ENCODE measurements at places on chromosomes 5 and 9.

DNA sequence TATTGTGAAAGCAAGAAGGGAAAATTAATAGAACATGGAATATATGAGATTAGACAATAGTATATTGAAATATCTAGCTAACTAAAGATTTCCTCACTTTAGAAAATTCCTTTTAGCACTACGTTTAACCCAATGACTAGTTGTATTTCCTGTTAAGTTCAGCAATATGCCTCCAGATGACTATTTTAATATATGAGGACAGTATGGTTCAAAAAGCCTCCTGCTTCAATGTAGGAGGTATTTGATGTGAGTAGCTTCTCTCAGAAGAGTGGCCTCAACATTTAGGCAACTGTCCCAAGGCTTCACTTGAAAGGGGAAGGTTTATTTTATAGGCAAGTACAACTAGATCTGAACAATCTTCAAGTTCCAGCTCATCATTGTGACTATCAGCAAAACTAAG lies 2.0 kb upstream of the MEF2C start:
- DNase-seq: no peak

GRCh38 chr5:149747141-149747832 lies 17.2 kb downstream of the PPARGC1B start:
- DNase-seq: no peak

GRCh38 chr5:123813937-123814624 lies 302.1 kb downstream of the CSNK1G3 start:
- no peak for DNase-seq

DNA sequence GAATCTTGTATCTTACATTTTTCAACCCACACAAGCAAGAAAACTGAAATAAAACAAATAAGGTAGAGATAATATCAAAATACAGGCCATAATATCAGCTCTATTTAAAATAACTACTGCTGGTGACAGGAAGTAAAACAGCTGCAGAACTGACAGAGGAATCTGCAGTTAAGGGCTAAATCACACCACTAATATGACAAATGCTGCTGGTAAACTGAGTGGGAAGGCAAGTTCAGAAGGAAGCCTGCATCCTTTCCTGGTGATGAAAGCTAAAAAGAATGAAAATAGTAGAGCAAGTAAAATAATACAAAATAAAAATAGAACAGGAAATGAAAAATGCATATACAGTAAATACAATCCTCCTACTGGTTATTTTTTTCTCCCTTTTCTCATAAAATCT lies 1293.7 kb upstream of the C9orf72 start:
- no peak for DNase-seq

- no peak for DNase-seq
These were observed 31.3 kb upstream of the SMU1 start for GRCh38 chr9:33107762-33108161.

DNA sequence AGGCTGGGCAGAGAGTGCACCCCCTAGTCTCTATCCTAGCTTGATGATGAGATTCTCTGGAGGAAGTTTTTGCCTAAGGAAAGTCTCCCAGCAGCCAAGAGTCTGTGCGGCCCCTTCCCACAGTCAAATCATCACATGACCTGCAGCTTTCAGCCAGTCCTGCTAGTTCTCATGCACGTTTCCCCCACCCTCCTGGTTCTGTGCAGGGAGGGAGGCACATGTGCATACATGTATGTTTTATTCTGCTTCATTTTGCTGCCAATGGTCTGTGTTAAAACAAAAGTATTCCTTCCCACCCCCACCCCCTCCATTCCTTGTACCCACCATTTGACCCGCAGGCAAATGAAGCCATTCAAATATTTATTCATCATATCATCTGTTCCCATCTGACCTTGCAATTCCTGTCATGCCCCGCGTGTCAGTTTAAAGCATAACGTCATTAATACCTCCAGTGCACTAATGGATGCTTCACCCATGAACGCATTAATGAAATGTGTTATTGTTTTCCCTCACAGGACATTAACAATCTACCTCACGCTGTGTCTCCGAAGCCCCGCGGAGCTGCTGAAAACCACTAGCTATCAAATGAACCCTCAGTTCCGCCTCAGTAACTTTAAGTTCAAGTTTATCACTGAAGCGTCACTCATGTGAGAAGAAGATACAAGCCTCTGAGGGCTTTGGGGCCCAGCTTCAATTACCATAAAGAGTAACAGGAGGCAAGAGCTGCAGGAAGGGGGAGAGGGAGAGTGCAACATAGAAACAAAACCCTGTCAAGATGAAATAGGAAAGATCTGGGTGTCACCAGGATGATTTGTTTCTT lies 139.6 kb downstream of the RASEF start:
- no peak for DNase-seq

DNA sequence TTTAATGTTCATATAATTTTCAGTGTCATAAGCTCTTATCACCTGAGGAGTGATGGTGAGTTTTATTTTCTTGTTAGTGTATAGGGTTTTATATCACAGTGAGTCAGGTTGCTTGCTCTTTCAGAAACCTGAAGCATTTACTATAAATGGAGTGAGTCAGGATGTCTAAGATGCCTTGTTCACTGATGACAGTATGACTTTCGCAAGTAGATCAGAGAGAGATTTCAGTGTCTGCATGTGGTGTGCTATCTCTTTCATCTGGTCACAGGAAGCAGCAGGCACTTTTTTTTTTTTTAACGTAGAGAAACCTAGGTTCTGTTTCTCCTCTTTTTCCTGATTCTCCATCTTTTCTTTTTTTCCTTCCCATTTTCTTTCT lies 237.1 kb downstream of the DMRTA1 start:
- DNase-seq: no peak

DNA sequence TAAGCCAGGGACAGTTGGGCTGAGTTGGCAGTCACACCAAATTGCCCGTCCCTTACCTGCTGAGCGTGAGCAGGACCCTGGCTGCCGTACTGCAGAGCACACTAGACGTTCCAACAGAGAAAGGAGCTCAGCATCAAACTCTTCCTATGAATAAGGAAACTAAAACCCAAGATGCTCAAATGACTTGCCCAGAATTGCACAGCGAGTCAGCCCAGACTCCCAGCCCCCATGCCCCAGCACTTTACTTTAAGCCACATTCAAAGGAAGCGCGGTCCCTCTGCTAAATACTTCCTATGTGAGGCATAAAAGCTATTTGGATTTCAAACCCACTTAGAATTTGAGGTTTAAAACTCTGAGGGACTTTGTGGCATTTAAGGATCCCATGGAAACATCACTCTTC lies 23.9 kb downstream of the PAX5 start:
- DNase-seq: peak; percentile 11

DNA sequence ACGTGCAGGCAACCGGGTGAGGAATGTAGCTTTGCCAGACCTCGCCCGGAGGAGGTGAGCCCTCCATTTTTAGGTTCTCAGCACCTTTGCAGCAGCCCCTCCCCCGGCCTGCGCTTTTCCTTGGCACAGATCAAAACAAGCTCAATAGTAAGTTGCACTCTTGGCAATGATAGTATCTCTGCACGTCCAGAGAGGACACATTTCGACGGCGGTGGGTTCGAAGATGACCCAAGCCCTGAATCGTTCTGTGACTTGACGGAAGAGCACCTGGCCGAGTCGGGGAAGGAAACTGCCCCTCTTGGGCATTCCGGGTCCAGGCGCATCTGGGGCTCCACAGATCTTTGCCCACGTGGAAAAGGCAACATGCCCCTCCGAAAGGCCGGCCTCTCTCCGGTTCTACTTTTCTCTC lies 904 bp downstream of the GDNF start:
- no peak for DNase-seq

GRCh38 chr9:81608289-81608657 lies 81.1 kb downstream of the TLE1 start:
- no peak for DNase-seq

GRCh38 chr9:128637656-128638055 lies 19.0 kb downstream of the DYNC2I2 start:
- no peak for DNase-seq

GRCh38 chr9:93684806-93685543 lies 108.6 kb downstream of the PHF2 start:
- DNase-seq: peak; percentile 21

DNA sequence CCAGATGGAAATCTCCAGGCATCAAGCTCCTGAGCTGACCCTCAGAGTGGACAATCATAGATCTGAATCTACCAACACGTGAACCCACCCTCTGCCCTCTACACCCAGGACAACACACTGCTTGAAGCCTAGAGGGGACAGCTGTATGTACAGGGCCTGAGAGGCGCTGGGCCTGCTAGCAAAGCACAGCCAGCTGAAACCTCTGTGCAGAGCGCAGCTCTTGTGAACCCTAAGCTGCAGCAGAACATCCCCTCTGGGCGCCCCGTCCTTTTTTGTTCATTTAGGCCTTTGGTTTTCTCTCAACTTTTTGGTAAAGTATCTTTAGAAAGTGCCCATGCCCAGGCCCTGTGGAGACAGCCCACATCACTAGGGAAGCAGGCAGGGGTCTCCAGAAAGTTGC lies 62.4 kb upstream of the SPTLC1 start:
- no peak for DNase-seq

DNA sequence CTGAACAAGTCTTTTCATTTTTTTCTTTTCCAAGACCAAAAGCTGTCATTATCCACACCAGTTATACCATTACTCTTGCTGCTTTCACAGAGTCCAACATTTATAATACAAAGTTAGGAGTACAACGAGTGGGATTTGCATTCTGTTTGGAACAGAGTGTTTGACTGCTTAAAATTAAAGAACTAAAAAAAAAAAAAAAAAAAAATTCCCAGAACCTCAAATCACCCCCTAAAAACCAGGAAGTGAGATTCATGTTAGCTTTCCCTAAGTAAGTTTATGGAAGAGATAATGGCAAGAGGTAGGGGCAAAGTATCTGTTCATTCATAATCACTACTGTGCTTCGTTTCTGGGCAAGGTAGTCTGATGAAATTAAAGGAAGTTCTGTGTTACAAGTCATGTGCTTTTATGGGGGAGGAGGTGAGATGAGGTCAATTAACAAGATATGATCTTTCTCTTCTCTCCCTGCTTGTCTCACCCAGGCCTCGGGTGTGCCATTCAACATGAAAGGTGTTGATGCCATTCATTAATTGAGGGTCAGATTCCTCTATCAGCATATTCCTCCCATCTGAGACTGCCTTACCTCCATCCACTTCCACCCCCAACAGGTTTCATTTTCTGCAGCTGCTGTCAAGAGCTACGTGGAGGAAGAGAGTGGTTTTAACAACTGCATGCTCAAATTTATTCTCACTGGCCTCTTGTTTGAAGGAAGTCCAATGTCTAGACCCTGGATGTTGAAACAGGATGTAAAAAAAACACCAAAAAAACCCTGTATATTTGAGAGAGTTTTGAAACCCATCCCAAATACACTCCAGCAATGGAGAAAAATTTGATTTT lies 58.1 kb downstream of the MARCHF3 start:
- peak; percentile 48 for DNase-seq

DNA sequence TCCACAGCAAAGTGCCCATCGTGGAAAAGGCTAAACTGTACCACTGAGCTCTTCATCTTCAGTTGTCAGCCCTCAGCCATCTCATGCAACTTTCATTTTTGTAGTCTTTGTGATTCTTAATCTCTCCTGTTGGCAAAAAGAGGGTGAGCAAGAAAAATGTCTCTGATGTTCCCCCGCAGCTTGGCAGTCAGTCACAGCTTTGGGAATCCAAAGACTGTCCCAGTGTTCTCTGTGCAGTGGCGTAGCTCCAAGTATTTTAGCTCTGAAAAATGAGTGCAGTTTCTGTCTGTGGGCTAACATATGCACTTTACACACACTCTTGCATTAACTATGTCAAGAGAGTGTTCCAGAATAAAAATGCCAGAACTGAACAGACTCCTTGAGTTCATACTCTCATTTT lies 372.2 kb downstream of the TMEM232 start:
- no peak for DNase-seq

DNA sequence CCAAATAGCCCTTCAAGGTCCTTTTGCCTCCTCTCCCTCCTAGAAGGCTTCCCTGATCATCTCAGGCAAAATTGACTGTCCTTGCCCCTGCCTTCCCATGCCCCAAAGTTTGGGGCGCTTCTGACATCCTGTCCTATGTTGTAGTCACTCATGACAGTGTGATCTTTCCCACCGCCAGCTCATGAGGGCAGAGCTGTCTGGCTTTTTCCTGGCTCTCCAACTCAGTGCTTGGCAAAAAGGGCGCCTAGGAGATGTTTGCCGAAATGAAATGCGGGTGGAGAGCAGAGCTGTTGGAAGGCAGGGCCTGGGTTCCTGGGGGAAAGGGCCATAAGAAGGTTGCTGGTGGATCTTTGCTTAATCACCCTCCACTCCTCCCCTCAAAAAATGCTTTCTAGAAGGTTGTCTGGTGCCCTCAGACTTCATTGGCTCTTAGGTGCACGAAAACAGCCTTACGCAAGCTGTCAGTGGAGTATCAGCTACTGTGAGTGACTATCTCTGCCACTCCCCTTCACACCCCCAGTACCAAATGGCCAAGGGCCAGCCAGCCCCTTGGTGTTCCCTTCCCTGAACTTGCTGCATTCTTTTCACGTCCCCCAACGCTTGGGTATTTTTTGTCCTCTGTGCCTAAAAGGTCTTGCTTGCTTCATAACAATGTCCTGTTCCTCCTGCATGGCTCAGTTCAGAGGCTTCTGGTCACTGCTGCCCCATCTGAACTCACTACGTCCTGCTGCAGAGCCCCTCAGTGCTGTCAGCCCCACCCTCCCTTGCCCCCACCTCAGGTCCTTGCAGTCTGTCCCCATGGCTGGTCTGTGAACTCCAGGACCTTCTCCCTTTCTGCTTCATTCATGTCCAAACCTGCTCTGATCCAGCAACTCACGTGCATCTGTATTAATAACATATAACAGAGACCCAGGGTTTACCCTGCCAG lies 2.6 kb upstream of the SLC25A51 start:
- no peak for DNase-seq

DNA sequence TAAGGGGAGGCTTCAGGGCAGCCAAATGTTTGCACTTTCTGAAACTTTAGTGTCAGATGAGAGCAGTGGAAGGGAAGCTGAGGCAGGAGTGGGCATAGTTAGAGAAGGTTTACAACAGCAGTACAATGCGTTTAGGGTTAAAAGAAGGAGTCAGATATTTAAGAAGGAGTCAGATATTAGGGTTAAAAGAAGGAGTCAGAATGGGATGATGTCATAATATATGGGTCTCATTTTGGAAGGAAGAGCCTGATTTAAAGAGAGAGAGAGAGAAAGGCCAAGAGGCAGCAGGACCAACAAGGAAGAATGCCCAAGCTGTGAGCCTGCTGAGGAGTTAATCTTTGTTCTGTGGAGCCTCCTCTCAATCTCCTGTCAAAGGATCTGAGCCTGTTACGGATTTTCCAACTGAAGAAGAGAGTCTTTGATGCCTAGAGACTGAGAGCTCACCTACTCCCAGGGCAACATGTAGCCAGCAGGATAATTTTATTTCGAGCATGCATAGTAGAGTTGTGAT lies 9.5 kb downstream of the ISL1 start:
- DNase-seq: no peak

All from GDM1 (cell line).